ENCODE measurements at places on chromosomes 3 and 15.

GRCh38 chr15:41575282-41575681, 16.3 kb downstream of the TYRO3 start:
- no peak for DNase-seq

- no peak for DNase-seq
Observed at GRCh38 chr3:114223143-114223542, 14.2 kb downstream of the ZNF80 start.

GRCh38 chr3:195410546-195410945, 32.3 kb downstream of the ACAP2 start:
- no peak for DNase-seq

- no peak for DNase-seq
Observed at GRCh38 chr3:187960820-187961219, 193.1 kb upstream of the LPP start.

- no peak for DNase-seq
Observed at GRCh38 chr3:48896936-48897335, 1.7 kb downstream of the SLC25A20 start.

Measured in GF-D8 (cell line).